Effector memory CD8-positive, alpha-beta T cell (primary cell): ENCODE measurements at places on chromosomes 4 and X.
A peak's percentile ranks its signal among the peaks of the same experiment; 100 is the strongest.

GRCh38 chr4:101958547-101958946, 168.0 kb downstream of the BANK1 start:
- no peaks in the 10 kb centered on the region for H3K4me1 ChIP-seq
- no peaks in the 10 kb centered on the region for H3K36me3 ChIP-seq
- H3K27ac ChIP-seq, result no peak overlapping the region
- H3K4me3 ChIP-seq, result no peak overlapping the region
- H3K27me3 ChIP-seq, result no peaks in the 10 kb centered on the region
- no peak for DNase-seq

DNA sequence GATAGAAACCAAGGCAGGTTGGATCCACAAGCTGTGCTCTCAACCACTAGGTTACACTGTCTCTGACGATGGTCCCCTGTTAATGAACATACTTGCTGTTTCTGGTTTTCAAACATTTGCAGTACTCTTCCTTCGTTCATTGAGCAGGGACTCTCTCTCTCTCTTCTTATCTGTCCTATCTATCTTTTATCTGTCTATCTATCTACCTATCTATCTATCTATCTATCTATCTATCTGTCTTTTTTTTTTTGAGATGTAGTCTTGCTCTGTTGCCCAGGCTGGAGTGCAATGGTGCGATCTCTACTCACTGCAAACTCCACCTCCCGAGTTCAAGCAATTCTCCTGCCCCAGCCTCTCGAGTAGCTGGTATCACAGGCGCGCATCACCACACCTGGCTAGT, 9.4 kb upstream of the CT47C1 start:
- no peaks in the 10 kb centered on the region for H3K27me3 ChIP-seq
- H3K4me1 ChIP-seq, result no peaks in the 10 kb centered on the region
- H3K36me3 ChIP-seq, result no peaks in the 10 kb centered on the region
- peak overlapping the region; percentile 15 for H3K27ac ChIP-seq
- DNase-seq, result no peak

DNA sequence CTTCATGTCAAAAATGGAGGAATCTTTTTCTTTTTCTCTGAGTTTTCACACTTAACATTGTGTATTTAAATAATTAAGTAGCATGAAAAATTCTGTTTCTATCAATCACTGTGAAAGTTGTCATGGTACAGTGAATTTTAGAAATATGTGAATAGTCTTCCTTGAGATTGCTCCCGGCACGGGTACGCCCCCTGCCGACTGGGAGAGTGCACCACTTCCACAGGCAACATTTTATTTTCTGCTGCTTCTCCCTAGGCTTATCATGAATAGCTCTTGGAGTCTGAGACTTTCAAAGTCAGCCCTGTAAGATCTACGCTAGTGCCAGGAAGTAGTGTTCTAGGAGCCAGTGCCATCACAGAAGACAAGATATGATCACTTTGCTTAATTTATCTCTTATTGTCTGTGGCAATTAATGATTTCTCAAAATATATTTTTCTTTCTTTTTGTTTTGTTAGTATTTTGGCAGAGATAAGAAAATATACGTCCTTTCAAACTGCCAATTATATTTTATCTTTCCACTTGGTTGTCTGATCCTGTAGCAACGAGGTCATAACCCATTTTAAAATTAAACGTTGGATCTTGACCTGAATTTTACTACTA, 763.8 kb upstream of the AADAT start:
- H3K27ac ChIP-seq, result no peak overlapping the region
- H3K27me3 ChIP-seq, result no peaks in the 10 kb centered on the region
- H3K4me1 ChIP-seq, result no peaks in the 10 kb centered on the region
- DNase-seq, result no peak

GRCh38 chr4:96016634-96017299, 176.9 kb downstream of the PDHA2 start:
- no peaks in the 10 kb centered on the region for H3K36me3 ChIP-seq
- no peaks in the 10 kb centered on the region for H3K27me3 ChIP-seq
- H3K27ac ChIP-seq, result no peak overlapping the region
- no peak for DNase-seq

DNA sequence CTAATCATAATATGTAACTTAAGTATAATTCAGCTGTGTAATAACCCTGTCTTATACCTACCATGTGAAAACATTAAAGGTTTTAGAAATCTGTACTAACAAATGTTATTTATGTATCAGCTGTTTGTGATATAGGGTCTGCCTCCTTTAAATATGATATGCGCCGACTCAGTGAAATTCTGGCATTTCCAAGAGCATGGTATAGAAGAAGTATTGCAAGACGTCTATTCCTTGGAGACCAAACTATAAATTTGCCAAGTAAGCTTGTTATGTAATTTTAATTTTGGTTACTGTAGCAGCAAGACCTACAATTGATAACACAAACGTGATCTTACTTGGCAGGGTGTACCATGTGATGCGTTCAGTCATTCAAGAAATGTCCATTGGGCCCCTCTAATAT, 32.3 kb upstream of the ADAD1 start:
- no peaks in the 10 kb centered on the region for H3K4me1 ChIP-seq
- H3K27ac ChIP-seq, result no peak overlapping the region
- H3K27me3 ChIP-seq, result no peaks in the 10 kb centered on the region
- no peak overlapping the region for H3K4me3 ChIP-seq
- H3K36me3 ChIP-seq, result peaks cover 62% of the 10 kb centered on the region
- DNase-seq, result no peak

DNA sequence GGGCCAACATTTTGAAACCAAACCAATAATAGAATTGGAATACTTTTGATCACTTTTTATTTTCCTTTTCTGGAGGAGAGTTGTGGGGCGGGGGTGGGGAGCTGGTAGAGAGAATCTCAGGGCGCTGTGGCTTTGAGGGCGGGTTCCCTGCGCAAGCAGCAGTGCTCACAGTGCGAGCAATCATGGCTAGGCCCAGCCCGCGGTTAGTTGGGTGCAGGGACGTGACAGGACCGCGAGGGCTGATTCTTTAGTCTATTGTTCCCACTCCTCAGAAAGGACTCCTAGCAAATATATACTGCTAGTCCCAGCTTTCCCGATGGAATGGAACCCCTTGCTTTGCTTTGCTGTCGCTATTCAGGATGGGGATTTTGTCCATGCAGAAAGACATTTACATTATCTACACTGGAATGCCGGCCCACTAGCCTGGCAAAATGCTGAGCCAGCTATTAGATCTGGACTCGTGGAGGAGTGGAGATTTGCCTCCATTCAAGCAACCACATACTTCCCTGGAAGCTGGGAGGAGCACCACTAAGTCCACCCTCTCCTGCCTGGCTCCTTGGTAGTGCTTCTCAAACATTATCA, 23.9 kb upstream of the APLN start:
- DNase-seq, result no peak
- H3K27me3 ChIP-seq, result no peaks in the 10 kb centered on the region
- H3K4me3 ChIP-seq, result peak overlapping the region; percentile 70
- H3K27ac ChIP-seq, result peak overlapping the region; percentile 56
- peaks cover 5% of the 10 kb centered on the region for H3K4me1 ChIP-seq
- H3K36me3 ChIP-seq, result peaks cover 2% of the 10 kb centered on the region
